ENCODE measurements at places on chromosomes 4 and X. TPM values are rescaled to one million over a fixed set of nuclear protein-coding genes. Genes with fewer than 3 reads are reported as not detected.

The ZDHHC9 gene
- total RNA-seq, result 13.6 TPM

The EDA gene
- total RNA-seq, result 0.26 TPM

The CXCL11 gene
- total RNA-seq, result not detected

The CAPN6 gene
- total RNA-seq, result not detected

The FAT1 gene
- total RNA-seq, result 408 TPM

The SSX2 gene
- not detected for total RNA-seq

The LINC00632 gene
- total RNA-seq, result 2.1 TPM

The RBMXL3 gene
- total RNA-seq, result not detected

The ZNF182 gene
- 4.5 TPM for total RNA-seq

The HSFX3 gene
- total RNA-seq, result not detected

The LAS1L gene
- 11.9 TPM for total RNA-seq

The TMEM271 gene
- total RNA-seq, result not detected

The LONRF3 gene
- total RNA-seq, result 0.33 TPM

The WNK3 gene
- 0.51 TPM for total RNA-seq

The PDK3 gene
- total RNA-seq, result 5.1 TPM
